GM12878 (cell line): ENCODE measurements at places on chromosomes 7 and 10. TPM values are rescaled to one million over a fixed set of nuclear protein-coding genes. Genes with fewer than 3 reads are reported as not detected.

- DNase-seq = no peak
Observed at GRCh38 chr10:101892782-101893391, 49.3 kb upstream of the KCNIP2 start.

The BTBD16 gene
- total RNA-seq = not detected in 2 replicates

DNA sequence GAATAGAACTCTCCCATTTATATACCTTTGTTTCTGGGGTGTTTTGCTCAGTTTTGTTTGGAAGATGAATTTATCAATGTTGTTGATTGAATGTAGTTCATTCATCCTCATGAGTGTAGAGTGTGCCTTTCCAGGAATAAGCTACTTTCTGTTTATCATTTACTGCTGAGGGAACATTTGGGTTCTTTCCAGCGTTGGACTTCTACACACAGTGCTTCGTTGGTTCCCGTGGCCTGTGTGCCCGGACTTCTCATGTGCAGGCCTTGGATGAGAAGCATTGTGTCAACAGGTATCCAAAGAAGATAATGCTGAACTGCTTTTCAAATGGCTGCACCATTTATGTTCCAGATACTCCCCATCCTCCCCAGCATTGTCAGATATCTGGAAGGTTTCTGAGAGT lies 107.6 kb upstream of the TNS3 start:
- DNase-seq = no peak

DNA sequence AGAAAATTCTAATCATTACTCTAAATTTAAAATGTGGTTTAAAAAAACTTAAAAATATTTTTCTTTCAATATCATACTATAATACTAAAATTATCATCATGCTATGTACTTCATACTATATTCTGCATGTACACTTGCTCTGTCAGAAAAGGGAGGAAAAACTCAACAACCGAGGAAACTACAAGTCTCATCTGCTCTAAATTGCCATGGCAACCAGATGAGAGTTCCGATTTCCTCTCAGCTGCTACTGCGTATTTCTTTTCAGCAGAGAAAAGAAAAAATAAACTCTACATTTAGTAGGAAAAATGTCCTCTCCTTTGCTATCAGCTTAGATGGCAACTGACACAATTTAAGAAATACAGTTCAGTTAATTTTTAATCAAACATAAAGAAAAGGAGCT lies 178.9 kb downstream of the SRPK2 start:
- DNase-seq = no peak

DNA sequence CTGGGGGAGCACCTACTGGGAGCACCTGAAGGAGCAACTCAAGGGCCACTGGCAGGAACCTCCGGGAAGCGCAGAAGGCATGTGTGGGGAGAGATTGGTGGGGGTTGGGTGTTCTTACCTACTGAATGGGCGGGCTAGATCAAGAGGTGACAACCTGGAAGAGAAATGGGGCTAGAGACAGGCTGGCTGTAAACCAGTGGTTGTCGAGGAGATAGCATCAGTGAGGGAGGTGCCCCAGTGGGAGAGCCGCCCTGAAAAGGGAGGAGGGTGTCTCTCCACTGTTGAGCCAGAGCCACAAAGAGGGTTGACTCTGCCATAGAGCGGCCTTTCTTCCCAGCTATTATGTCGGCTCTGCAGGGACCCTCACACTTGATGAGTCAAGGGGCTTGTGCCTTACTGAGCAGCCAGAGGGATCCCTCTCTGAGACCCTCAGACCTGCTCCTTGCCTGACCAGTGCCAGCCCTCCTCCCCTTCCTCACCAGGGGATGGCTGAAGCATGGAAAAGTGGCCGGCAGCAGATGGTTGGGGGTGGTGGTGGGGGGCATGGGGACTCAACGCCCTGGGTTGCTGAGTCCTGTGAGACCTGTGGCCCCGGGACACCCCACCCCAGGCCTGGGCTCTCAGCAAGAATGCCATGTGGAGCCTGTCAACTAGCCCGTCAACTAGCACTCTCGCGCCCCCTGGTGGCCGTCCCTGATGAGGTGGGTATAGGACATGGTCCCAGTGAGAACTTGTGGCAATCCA lies 36.4 kb upstream of the PURB start:
- peak; percentile 15 for DNase-seq

GRCh38 chr10:99536338-99537085 lies 3.8 kb downstream of the NKX2-3 start:
- DNase-seq = no peak

DNA sequence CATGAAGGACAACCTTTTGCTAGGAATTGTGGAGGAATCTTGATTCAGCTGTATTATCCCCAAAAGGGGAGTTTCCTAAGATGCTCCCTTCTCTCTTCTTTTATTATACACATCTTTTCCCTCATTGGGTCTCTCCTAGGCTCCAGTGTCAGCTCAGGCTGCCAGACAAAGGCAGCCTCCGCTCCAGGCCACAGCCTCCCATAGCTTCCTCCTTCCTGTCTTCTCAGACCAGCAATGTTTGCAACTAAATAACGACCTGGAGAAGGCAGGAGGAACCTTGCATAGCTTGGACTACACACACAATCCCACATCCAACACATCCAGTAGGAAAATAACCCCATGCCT lies 12.3 kb downstream of the SFXN3 start:
- DNase-seq = no peak

GRCh38 chr7:29609162-29610037 lies 45.8 kb downstream of the PRR15 start:
- no peak for DNase-seq

The OPN1SW gene
- not detected in 2 replicates for total RNA-seq

DNA sequence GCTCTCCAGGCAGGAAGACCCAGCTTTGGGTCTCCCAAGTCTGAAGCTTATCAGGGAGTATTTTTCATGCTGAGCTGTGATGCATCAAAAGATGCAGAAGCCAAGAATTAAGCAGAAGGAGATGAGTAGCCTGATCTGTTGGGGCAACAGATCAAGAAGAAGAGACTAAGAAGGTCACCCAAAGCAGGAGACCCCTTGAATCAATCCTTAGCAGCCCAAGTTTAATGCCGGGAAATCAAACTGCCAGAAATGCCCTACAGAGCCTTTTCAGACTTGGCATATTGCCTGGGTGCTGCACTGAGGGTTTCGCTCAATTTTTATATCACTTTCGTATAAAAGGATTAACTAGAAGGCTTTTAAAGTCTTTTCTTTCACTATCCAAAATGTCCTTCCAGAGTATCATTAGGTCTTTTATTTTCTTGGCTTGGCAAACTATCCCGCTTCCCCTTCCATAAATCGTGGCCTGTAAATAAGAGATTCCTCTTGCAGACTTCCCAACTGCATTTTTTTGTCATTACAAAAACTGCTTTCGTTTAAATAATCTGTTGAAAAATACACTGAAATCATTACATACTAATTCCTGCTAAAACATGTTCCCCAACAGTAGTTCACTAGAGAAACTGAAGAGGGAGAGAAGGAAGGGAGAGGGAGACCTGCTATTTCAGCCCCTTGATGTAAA lies 49.0 kb upstream of the STK17A start:
- no peak for DNase-seq

- DNase-seq = no peak
Observed at GRCh38 chr10:129756912-129757901, 206.9 kb downstream of the EBF3 start.

The MARVELD1 gene
- 7.4 and 8.4 TPM in 2 replicates for total RNA-seq

GRCh38 chr7:78649236-78649635 lies 804.2 kb downstream of the MAGI2 start:
- DNase-seq = no peak
